ENCODE measurements at places on chromosomes 2 and 18.

- DNase-seq = no peak
Measured at GRCh38 chr2:203849010-203849409, 18.6 kb upstream of the CTLA4 start.

GRCh38 chr2:46171996-46172546, 125.1 kb upstream of the EPAS1 start:
- no peak for DNase-seq

DNA sequence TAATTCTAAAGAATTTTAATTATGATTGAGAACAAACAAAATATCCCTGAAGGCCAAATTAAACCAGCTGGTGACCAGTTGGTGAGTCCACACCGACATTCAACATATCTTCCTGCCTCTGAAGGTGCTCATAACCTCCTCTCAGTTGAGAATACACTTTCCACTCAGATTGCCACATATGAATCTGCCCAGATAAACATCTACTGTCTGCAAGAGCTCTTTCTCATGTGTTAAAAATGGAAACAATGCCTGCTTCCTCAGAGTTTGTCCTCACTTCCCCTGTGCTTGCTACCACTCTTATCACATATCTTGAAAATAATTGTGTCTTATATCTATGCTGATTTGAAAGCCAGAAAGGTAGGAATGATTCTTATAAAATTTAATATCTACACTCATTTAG, 177.7 kb upstream of the GULP1 start:
- no peak for DNase-seq

- DNase-seq = peak; percentile 93
Measured at GRCh38 chr2:240566203-240567136, 1.8 kb upstream of the RNPEPL1 start.

DNA sequence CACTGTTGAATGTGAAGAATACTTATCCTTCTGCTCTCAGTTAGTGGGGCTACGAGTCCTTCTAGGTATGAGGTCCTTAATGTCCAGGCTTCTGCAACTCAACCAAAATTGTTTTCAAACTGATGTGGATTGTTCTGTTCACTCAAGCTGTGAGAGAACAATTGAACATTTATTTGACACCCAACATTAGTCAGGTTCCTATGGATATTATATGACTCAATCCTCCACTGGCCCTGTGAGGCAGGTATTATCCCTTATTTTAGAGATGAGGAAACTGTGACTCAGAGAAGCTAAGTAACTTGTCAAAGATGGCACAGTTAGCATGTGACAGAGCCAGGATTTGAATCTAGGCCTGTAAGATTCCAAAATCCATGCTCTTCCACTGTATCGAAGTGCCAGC, 1.2 kb upstream of the LYG2 start:
- DNase-seq = no peak

- DNase-seq = peak; percentile 77
Measured at GRCh38 chr18:59056706-59057492, 82.8 kb upstream of the SEC11C start.

DNA sequence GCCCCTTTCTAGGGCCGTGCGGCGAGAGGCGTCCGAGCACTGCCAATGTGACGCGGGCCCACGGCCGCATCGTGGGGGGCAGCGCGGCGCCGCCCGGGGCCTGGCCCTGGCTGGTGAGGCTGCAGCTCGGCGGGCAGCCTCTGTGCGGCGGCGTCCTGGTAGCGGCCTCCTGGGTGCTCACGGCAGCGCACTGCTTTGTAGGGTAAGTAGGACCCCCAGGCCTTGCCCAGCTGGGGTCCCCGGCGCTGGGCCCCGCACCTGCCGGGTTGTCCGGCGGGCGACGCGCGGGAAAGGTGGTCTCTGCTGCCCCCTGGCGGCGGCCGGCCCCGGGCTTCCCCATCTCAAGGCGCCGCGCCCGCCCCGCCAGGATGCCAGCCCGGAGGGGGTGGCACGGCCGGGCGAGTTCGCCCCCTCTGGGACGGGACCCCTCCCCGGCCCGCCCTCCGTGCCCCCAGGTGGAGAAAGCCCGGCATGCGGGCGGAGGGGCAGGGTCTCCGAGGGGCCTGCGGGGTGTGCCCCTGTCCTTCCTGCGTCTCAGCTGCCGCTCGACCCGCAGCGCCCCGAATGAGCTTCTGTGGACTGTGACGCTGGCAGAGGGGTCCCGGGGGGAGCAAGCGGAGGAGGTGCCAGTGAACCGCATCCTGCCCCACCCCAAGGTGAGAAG, 1.9 kb downstream of the PRSS56 start:
- peak; percentile 66 for DNase-seq

DNA sequence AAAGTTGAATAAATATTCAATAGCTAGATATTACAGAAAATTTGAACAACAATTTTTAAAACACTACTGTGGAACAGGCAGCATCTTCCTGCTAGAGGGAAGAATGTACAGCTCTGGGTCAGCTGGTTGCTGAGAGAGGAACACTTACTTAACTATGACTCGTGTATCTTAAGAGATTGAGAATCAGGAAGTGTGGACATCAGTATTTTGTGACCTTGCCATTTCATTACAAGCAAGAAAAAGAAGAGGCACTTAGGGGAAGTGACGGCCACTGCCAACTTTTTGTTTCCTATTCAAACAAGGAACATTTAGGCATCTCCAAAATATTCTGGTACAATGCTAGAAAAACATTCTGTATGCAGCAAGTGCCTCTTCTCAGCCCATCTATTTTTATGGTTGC, 45.9 kb downstream of the ITPRID2 start:
- no peak for DNase-seq

DNA sequence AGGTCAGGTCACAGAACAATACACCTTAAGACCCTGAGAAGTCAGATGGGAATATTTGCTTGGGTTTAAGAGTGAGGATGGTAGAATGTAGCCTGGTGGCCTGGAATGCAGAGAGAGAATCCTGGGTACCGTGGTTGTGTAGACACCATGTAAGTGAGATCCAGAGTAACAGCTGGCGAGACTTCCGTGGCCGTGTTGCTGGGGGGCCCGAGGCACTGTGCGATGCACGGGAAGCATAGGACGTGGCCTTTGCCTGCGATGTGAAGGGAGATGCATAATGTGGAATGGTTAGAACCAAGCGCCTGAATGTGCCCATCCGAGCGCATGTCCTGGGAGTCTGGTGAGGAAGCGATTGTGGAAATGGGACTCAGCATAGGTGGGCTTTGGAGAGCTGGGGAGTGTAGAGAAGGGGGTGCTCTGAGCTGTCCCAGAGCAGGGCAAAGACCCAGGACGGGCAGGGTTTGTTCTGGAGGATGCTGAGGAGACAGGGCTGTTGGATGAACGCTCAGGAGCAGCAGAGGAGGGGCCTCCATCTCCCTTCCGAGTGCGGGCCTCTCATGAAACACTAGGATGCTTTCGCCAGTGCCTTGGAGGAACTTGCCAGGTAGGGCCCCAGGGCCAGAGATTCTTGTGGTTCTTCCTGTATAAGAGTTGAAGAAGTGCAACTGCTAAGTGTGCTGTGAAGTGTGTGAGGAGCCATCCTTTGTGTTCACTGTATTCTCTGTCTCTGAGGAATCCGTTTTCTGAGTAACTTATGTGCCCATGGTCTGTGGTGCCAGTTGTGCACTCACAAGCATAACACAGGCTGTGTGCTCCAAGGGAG, 7.1 kb downstream of the RNF144A start:
- no peak for DNase-seq

DNA sequence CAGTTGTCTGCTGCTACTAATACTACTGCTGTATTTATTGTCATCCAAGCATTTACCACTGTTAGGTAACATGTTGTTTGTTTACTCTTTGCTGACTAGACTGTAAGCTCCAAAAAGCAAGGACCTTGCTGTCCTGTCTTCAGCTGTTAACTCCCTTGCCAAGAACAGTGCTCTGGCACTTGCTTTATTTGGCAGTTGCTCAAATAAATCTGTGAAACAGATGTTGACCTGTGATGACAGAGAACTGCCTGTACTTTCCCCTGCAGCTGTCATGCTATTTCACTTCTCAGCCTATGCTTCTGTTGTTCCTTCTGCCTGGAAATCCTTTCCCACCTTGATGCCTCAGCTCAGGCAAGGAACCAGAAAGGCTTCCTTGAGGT, 181.2 kb downstream of the ATAD2B start:
- peak; percentile 71 for DNase-seq

DNA sequence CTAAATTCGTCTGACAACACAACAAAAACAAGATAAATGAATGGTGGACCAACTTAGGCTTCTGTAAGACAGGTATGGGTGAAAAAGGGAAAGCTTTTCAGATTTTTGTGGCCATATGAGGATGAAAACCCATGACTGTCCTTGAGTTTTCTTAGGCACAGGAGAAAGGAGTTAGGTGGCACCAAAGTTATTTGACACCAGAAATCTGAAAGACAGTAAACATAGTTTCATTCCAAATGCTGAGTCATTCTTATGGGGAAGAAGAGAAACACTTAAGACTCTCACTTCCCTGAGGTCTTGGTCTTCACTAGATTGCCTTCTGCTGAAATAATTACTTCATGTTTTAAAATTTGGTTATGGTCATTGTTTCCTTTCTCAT, 5.2 kb upstream of the GPD2 start:
- no peak for DNase-seq

- DNase-seq = no peak
Measured at GRCh38 chr2:19617257-19617848, 258.9 kb upstream of the OSR1 start.

DNA sequence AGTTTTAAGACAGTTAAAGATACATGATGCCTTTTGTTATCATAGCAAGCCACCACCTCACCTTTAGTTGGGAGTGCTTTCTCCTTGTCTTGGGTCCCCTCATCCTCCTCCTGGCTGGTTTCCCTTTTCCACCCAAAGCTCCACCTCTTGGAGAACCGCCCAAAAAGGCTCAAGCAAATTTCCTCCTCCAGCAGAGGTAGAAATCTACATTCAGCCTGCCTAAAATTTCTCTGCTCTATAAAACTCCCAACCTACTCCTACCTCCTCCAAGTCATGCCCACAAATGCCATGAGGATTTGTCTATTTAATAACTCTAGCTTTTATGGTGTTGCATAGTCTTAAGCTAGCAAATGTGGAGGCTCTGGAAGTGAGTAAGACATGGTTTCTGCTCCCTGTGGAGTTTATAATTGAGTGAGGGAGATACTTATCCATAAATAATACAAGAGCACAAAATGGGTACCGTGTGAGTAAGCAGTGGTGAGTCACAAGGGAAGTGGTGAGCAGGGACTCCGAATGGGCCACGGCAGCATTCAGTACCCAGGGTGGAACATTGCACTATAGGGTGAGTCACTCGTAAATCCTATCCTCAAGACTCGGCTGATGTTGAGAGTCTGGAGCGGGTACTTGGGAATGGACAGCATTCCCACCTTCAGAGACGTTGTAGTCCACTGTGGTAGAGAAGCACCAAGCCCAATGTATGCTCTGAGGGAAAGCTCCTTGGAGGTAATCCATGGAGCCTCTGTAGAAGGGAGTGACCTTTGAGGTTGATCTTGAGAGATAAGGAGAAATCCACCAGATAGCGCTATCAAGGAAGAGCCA, 146.3 kb downstream of the RTN4 start:
- no peak for DNase-seq

- DNase-seq = no peak
Measured at GRCh38 chr2:129716781-129717559, 262.5 kb upstream of the RAB6C start.

DNA sequence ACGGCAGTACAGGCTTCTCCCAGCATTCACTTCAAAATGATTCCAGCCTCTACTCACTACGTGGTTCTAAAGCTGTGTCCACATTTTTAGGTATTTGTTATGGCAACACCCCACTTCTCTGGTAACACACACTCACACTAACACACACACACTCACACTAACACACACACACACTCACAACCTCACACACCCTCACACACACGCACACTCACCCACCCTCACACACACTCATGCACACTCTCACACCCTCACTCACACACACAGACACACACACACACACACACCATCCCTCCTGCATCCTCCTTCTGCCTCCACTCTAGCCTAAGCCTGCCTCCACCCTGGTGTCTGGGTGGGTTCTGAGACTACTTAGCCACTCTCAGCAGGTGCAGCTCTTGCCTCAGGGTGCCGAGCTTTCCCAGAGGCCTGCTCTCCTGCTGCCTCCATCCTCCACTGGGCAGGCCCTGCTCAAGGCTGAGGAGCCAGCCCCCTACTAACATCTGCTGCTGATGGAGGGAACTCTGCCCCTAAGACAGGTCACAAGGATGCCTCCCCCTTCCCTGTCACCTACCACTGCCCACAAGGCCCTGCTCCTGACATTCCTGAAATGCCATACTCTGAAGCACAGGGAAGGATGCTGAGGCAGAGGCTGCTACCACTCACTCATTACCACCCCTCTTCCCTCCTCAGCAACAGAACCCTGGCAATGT, 63.9 kb downstream of the NCAPH start:
- no peak for DNase-seq

- DNase-seq = no peak
Measured at GRCh38 chr2:29223851-29224692, 108.9 kb downstream of the CLIP4 start.

GRCh38 chr2:130825231-130825965, 11.3 kb upstream of the ARHGEF4 start:
- no peak for DNase-seq

DNA sequence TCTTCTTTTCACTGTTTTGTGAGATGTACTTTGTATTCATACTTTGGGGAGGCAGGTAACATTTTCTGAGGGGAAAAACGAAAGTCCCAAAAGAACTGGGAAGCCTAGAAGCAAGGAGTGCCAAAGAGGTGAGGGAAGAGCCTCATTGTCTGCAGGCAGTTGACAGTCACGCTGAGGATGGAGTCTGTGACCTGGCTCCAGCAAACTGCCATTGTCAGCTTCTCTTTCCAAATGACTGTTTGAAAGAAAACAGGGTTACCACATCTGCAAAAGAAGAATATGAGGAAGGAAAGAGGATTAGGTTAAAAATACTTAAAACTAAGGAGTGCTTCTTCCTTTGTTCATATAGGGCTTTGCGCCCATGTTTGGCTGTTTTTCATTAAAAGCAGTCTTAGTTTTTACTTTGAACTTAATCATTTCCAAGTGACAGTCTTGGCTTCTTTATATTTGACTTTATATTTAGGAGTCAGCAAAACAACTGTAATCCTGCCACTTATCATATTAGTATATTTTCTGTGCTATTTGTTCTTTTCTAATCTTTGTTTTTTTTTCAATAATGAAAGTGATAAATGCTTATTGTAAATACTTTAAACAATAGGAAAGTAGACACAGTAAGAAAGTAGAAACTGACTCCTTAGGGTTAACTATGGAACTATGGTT, 35.0 kb downstream of the CERS6 start:
- DNase-seq = no peak

GRCh38 chr2:31660165-31660564, 79.4 kb upstream of the SRD5A2 start:
- no peak for DNase-seq

- DNase-seq = no peak
Measured at GRCh38 chr2:40477361-40477760, 25.5 kb upstream of the SLC8A1 start.

GRCh38 chr18:59848002-59848401, 51.8 kb upstream of the PMAIP1 start:
- DNase-seq = no peak

GRCh38 chr2:241072553-241073165, 29.4 kb downstream of the MTERF4 start:
- no peak for DNase-seq

Data from left lobe of liver (tissue), 2 donors.